PC-9 (cell line): ENCODE measurements at places on chromosomes 12 and 14. TPM values are rescaled to one million over a fixed set of nuclear protein-coding genes. Genes with fewer than 3 reads are reported as not detected.

- H3K4me1 ChIP-seq, result peaks cover 5% of the 10 kb centered on the region
- H3K27me3 ChIP-seq, result no peaks in the 10 kb centered on the region
- no peak for DNase-seq
Observed at GRCh38 chr14:33611405-33612196, 339.3 kb downstream of the EGLN3 start.

DNA sequence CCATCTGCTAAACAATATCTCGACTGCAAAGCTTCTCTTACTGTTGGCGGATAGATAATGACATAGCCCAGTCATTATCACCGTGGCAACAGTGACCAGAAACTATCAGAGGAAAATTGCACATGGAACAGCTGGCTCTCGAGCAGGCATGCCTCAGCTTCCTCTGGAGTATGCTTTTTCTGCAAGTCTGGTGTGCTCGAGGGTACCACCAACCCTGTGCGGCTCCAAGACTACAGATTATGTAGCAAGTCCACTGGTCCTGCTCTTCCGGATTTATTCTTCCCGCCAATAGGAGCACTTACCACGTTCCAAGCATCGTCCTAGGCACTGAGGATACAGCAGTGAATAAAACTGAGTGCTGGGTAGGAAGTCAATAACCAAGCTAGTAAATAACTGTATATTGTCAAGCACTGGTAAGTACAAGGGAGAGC is 1.4 kb upstream of the GLRX5 start:
- peaks cover 46% of the 10 kb centered on the region for H3K4me1 ChIP-seq
- peak overlapping the region; percentile 73 for H3K4me3 ChIP-seq
- no peak for DNase-seq
- no peaks in the 10 kb centered on the region for H3K27me3 ChIP-seq
- H3K36me3 ChIP-seq, result peaks cover 12% of the 10 kb centered on the region
- H3K27ac ChIP-seq, result peak overlapping the region; percentile 66

GRCh38 chr14:31921721-31922120 is 155.4 kb upstream of the ARHGAP5 start:
- no peak for DNase-seq
- H3K27ac ChIP-seq, result no peak overlapping the region
- H3K4me3 ChIP-seq, result no peak overlapping the region
- H3K27me3 ChIP-seq, result no peaks in the 10 kb centered on the region

GRCh38 chr12:121953695-121954094 is 35.3 kb downstream of the CFAP251 start:
- H3K27ac ChIP-seq, result no peak overlapping the region
- H3K4me3 ChIP-seq, result no peak overlapping the region
- H3K4me1 ChIP-seq, result no peaks in the 10 kb centered on the region
- no peak for DNase-seq
- H3K36me3 ChIP-seq, result no peaks in the 10 kb centered on the region
- H3K27me3 ChIP-seq, result no peaks in the 10 kb centered on the region

DNA sequence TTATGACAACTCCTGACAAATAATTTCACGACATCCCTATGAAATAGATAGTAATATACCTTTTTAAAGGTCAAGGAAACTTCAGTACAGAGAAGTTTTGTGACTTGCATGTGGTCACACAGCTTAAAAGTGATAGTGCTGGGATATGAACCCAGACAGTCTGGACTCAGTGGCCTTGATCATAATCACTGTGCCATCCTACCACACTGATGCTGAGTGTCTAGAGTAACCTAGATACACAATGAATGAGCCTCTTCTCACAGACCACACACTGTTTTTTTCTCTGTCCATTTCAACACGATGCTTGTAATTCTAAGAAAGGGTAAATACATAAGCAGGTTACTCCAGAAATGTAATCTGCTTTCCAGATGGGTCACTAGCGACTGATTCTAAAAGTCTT is 88.2 kb downstream of the SYNE2 start:
- H3K27ac ChIP-seq, result no peak overlapping the region
- H3K4me1 ChIP-seq, result no peaks in the 10 kb centered on the region
- no peak for DNase-seq
- no peaks in the 10 kb centered on the region for H3K36me3 ChIP-seq
- H3K27me3 ChIP-seq, result no peaks in the 10 kb centered on the region
- H3K4me3 ChIP-seq, result no peak overlapping the region

- peak overlapping the region; percentile 94 for H3K4me3 ChIP-seq
- H3K27ac ChIP-seq, result peak overlapping the region; percentile 81
- no peaks in the 10 kb centered on the region for H3K27me3 ChIP-seq
- H3K36me3 ChIP-seq, result peaks cover 46% of the 10 kb centered on the region
- H3K4me1 ChIP-seq, result peaks cover 33% of the 10 kb centered on the region
Observed at GRCh38 chr14:21268617-21269251, 508 bp downstream of the HNRNPC start.

GRCh38 chr14:102746634-102747438 is 30.4 kb upstream of the TRAF3 start:
- no peak overlapping the region for H3K4me3 ChIP-seq
- no peak for DNase-seq
- no peaks in the 10 kb centered on the region for H3K4me1 ChIP-seq
- no peaks in the 10 kb centered on the region for H3K27me3 ChIP-seq
- H3K27ac ChIP-seq, result no peak overlapping the region

DNA sequence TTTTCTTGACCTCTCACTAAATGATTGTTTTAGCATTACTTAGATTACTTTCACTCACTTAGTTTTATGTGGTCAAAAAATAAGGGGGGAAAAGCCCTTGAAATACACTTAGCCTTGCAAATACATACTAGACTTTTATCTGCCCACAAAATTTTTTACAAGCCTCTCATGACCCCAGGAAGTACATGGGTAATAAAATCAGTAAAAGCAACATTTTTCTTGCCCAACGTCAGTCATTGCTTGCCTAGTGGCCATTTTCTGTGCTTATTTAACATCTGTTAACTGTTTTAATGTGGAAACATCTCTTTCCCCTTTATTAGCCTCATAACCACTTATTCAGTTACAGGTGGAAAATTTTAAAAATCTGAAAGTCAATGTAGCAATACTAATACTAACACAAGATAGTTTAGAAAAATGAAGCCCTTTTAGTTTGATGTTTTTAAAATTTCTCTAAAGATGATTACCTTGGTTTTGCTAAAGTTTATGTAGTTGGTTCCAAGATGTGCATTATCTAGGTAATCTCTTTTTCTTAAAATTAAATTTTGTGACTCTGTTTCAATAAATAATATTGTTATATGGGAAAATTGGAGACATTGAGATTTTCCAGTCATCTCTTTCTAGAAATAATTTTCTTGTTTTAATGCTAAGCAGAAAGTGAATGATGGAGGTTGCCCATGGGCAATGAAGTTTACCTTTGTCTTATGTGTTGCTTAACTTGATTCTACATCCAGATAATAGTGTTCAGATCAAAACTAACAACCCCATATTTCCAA is 175.5 kb downstream of the TMTC2 start:
- no peaks in the 10 kb centered on the region for H3K36me3 ChIP-seq
- no peak overlapping the region for H3K4me3 ChIP-seq
- DNase-seq, result no peak
- no peaks in the 10 kb centered on the region for H3K27me3 ChIP-seq

DNA sequence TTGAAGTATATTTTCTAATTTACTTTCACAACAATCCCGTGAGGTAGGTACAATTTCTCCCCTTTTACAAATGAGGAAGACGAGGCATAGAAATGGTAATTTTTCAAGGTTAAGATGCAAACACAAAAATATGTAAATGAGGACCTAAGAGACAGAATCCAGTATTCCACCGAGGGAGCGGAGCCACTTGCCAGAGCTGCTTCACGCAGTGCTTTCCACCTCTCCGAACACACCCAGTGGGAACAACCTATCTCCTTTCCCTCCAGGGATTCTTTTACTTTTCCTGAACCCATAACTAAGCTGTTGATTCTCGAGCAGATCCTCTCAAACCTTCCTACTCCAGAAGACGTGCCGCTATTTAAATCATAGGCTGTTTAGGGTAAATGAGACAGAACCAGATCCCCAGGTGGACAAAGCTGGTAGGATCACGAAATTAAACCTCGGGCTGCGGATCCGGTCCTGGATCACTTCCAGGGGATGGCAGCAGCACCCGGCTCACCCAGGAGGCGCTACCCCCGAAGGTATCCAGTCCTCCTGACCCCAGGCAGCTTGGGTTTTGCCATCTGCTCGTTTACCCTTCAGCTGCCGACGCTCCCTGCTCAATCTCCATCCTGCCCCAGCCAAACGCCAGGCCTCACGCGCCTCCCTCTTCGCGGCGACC is 1.5 kb downstream of the DDHD1 start:
- no peak overlapping the region for H3K27ac ChIP-seq
- H3K4me3 ChIP-seq, result peak overlapping the region; percentile 96
- H3K36me3 ChIP-seq, result no peaks in the 10 kb centered on the region; the same call in 1 of the 2 replicates
- peaks cover 14% of the 10 kb centered on the region for H3K4me1 ChIP-seq

- peak within 1 kb of the TSS; percentile 40; the same call in 1 of the 2 replicates for H3K27ac ChIP-seq
- H3K4me3 ChIP-seq, result peak within 1 kb of the TSS; percentile 65
- peaks cover 40% of the 10 kb centered on the region for H3K36me3 ChIP-seq
- peak; percentile 91 for DNase-seq
Observed at GRCh38 chr12:133181238-133181959, at the start of gene ZNF268. Gene ZNF268, plus strand, starts transcription at chr12:133181495. Its CDS starts 503 bp downstream, at chr12:133181998.

DNA sequence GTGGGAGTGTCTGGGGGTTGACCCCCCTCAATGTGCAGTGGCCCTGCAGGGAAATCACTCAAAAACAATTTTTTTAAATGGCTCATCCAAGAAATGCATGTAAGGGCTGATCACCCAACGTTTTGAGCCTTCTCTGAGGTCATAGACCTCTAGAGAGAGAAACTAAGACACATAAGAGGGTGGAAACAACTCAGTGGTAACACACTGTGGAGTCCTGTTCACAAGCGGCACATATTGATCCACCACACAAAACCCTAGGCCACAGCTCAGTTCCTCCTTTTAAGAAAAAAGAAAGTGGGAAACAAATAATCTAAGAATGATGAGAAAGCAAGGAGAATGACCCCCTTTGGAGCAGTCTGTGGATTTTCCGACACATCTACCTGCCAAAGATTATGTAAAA is 83.0 kb upstream of the METAP2 start:
- no peaks in the 10 kb centered on the region for H3K4me1 ChIP-seq
- no peak overlapping the region for H3K27ac ChIP-seq
- H3K27me3 ChIP-seq, result no peaks in the 10 kb centered on the region
- no peak overlapping the region for H3K4me3 ChIP-seq
- DNase-seq, result no peak

- H3K4me3 ChIP-seq, result no peak overlapping the region
- H3K4me1 ChIP-seq, result no peaks in the 10 kb centered on the region
- DNase-seq, result no peak
- no peak overlapping the region for H3K27ac ChIP-seq
Observed at GRCh38 chr14:99928963-99929362, 135.8 kb downstream of the EML1 start.

- no peaks in the 10 kb centered on the region for H3K36me3 ChIP-seq
- DNase-seq, result no peak
- H3K4me3 ChIP-seq, result no peak overlapping the region
Observed at GRCh38 chr12:32583534-32583933, 95.6 kb upstream of the DNM1L start.

DNA sequence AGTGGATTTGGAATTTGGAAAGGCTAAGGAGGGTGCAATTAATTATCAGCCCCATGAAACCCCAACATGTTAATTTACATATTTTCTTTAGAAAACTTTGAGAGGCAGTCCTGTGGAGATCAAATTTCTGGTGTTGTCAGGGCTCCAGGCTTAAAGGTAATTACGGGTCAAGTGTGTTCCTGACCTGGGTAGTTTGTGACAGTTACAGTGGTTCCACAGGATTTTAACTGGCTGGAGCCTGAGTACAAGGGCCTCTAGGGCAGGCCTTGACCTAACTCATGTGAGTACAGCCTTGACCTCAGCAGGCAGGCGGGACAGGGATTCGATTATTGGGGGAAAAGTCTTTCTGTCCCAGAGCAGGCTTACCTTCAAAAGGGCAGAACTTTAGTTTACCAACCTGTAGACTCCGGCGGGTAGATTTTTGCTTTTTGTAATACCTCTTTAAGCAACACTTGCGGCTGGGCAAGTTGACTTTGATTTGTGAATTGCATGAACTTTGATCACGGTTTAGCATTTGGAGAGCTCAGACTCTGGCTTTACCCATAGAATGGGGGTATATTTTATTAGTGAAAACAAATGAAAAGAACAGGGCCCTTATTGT is 8.4 kb upstream of the PPTC7 start:
- peak overlapping the region; percentile 33; the same call in 1 of the 2 replicates for H3K27ac ChIP-seq
- H3K36me3 ChIP-seq, result no peaks in the 10 kb centered on the region

DNA sequence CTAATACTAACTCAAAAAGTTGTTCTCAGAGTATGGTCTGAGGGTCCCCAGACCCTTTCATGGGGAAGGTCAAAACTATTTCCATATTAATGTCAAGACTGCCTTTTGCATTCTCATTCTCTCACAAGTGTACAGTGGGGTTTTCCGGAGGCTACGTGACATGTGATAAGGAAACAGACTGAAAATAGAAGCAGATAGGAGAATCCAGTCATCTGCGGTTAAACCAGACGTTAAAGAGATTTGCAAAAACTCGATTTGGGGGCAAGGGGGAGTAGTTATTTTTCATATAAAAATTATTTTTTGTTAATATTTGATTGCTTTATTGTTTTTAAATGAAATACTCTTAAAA is 1.0 kb upstream of the NAP1L1 start:
- H3K36me3 ChIP-seq, result peaks cover 21% of the 10 kb centered on the region
- H3K27ac ChIP-seq, result no peak overlapping the region
- no peak for DNase-seq
- peak overlapping the region; percentile 98 for H3K4me3 ChIP-seq

GRCh38 chr12:269191-269590 is 6.6 kb upstream of the SLC6A13 start:
- DNase-seq, result no peak
- no peak overlapping the region for H3K4me3 ChIP-seq
- H3K27ac ChIP-seq, result no peak overlapping the region
- peaks cover 40% of the 10 kb centered on the region for H3K27me3 ChIP-seq
- no peaks in the 10 kb centered on the region for H3K36me3 ChIP-seq
- no peaks in the 10 kb centered on the region for H3K4me1 ChIP-seq

DNA sequence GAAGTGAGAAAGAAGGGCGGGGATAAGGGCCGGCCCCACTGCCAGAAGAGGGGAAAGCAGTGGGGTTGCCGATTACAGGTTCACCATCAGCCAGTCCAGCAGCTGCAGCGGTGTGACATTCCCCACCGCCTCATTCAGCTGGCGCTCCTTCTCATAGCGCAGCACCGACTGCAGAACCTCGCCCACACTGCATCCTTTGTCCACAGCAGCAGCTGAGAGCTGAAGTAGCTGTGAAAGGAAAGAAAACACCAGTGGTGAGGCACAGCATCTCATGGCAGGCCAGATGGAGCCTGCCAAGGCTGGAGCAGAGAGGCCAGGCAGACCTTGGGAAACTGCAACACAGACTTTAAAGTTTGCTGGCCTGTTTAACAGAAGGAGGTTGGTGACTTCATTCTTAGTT is 33.2 kb downstream of the AKAP3 start:
- H3K4me1 ChIP-seq, result no peaks in the 10 kb centered on the region
- no peak for DNase-seq
- no peak overlapping the region for H3K27ac ChIP-seq
- no peaks in the 10 kb centered on the region for H3K27me3 ChIP-seq
- no peak overlapping the region for H3K4me3 ChIP-seq

The CDH24 gene
- total RNA-seq, result 16.4 and 18.8 TPM in 2 replicates

The STAC3 gene
- total RNA-seq, result 1.3 and 2.2 TPM in 2 replicates

The TPPP2 gene
- not detected in 2 replicates for total RNA-seq

The CD27 gene
- total RNA-seq, result not detected in 2 replicates

The ATP6V1D gene
- total RNA-seq, result 62.7 and 67.9 TPM in 2 replicates

The SLC6A12 gene
- total RNA-seq, result not detected in 2 replicates

The INHBC gene
- total RNA-seq, result 0.35 TPM in 1 of 2 replicates, not detected in the other
